ENCODE measurements at places on chromosomes 4 and X.

GRCh38 chrX:11756354-11757318 lies 1.4 kb upstream of the MSL3 start:
- DNase-seq, result no peak

- no peak for DNase-seq
Observed at GRCh38 chr4:110108960-110109359, 89.5 kb downstream of the ELOVL6 start.

GRCh38 chrX:103688946-103689345 lies 2.4 kb upstream of the MORF4L2 start:
- DNase-seq, result no peak

- DNase-seq, result no peak
Observed at GRCh38 chr4:75345423-75345822, 168.8 kb downstream of the RCHY1 start.

DNA sequence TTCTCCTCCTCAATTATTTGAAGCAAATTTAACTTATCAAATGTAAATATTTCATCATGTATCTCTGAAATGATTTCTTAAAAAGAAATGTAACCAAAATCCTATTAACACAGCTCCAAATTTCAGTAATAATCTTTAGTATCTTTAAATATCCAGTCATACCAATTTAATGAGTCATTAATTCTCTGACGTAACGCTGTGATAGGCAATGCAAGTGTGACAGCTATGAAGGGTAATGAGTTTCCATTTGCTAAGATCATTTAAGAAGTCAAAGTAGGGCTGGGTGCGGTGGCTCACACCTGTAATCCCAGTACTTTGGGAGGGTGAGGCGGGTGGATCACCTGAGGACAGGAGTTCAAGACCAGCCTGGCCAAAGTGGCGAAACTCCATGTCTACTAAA lies 15.6 kb downstream of the RPS3A start:
- no peak for DNase-seq

- no peak for DNase-seq
Observed at GRCh38 chr4:38387348-38387747, 276.7 kb upstream of the KLF3 start.

- no peak for DNase-seq
Observed at GRCh38 chrX:139388254-139388653, 142.3 kb upstream of the F9 start.

DNA sequence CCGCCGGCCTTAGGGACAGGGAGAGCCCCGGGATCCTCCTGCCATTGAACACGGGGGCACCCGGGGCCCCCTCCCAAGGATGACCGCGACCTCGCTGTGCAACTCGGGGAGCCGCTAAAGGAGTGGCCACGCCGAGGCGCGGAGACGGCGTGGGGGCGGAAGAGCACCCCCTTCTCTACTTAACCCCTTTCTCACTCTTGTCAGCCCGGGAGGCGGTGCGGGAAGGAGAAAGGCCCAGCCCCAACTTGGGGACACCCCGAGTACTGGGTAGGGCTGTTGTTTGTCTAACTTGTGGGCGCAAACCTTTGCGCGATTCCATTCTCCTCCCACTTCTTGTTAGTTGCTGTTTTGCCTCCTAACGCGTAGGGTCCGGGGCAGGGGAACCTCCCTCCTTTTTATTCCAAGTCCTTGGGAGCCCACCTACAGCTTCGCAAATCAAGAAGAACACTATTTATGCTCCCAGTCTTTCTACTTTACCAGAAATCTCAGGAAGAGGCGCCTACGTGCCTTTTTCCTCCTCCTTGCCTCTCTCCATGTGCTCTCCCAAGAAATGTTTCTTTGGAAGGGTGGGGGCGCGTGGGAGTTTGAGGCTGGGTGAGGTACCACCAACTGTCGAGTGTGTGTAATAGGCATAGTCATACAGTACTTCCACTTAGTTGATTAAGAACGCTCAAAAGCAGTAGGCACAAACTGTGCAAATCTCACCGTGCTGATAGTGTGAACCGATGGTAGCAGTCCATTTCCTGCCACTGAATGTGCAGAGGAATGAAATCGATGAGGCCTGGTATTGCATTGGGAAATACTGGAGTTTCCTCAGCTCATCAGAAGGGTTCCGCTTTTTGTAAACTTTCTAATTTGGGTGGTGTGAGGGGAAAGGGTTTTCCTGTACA lies 813 bp downstream of the DIAPH2 start:
- peak; percentile 44 for DNase-seq

GRCh38 chr4:76233529-76233928 lies 18.0 kb upstream of the FAM47E start:
- no peak for DNase-seq

- DNase-seq, result no peak
Observed at GRCh38 chr4:154838694-154839093, 57.6 kb downstream of the RBM46 start.

GRCh38 chrX:16606142-16606720 lies 43.7 kb upstream of the S100G start:
- no peak for DNase-seq

GRCh38 chr4:4873203-4873602 lies 13.7 kb downstream of the MSX1 start:
- DNase-seq, result no peak

GRCh38 chr4:110046588-110047049 lies 133.9 kb downstream of the EGF start:
- no peak for DNase-seq

- DNase-seq, result no peak
Observed at GRCh38 chrX:145990051-145990450, 172.4 kb downstream of the SLITRK2 start.

- DNase-seq, result no peak
Observed at GRCh38 chr4:186158021-186158813, 33.1 kb upstream of the CYP4V2 start.

DNA sequence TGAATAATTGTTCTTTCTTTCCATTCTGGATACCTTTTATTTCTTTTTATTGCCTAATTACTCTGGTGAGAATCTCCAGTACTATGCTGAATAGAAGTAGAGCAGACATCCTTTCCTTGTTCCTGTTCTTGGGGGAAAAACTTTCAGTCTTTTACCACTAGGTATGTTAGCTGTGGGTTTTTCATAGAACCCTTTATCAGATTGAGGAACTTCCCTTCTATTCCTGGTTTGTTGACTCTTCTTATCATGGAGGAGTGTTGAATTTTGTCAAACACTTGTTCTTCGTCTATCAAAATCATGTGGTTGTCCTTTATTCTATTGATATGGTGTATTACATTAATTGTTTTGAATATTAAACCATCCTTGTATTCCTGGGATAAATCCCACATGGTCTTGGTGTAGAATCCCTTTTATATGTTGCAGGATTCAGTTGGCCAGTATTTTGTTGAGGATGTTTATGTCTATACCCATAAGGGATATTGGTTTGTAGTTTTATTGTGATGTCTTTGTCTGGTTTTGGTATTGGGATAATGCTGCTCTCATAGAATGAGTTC lies 23.6 kb downstream of the SH3BP2 start:
- DNase-seq, result no peak

DNA sequence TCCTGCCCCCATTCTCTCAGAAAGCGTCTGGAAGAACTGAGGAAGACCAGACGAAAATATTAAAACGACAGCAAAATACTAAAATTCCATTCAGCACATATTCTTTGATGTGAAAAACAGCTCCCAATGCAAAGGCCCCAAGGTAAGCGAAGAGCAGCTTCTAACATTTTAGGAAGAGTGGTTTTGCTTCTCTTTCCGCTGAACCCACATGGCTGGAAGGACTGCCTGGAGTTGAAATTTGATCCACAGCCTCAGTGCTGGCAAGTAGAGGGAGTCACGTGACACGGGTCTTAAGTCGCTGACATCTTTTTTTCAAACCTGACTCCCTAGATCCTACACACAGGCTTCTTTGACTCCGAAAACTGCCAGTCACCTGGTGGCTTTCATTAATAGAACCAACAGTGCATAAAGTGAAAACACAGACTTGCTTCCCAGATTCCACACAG lies at the start of gene FAM13A:
TSS of gene FAM13A (minus strand) at position 233 of the 446 bp plus-strand sequence. CDS start at position 12, 221 bp downstream.
- DNase-seq, result no peak

GRCh38 chr4:150297861-150298474 lies 219.7 kb downstream of the DCLK2 start:
- DNase-seq, result no peak

DNA sequence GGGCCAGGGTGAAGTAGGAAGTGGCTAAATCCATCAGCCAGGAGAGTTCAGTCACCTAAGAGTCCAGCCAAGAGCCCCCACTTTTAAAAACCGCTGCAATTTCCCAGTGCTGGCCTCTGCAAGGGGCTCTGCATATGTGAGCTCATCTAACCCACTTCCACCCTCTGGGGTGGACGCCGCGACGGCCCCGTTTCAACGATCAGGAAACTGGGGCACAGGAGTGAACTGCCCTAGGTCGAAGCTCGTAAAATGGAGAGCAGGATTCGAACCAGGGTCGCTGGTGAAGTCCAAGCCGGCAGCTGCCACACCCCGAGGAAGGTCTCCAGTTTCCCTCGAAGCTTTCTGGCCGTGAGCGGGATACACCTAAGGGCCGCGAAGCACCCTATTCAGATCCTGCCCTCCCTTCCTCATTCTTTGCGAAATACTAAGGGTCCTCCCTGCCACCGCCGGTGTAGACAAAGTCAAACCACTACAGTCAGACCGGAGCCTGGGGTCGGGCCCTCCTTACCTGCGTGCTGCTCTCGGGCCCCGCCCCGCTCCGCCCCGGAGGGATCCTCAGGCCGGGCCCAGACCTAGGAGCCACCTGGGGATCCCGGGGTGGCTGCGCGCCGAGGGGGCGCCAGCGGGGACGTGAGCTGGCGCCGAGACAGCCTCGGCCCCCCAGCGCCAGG lies 446 bp downstream of the EVC2 start:
- DNase-seq, result no peak

DNA sequence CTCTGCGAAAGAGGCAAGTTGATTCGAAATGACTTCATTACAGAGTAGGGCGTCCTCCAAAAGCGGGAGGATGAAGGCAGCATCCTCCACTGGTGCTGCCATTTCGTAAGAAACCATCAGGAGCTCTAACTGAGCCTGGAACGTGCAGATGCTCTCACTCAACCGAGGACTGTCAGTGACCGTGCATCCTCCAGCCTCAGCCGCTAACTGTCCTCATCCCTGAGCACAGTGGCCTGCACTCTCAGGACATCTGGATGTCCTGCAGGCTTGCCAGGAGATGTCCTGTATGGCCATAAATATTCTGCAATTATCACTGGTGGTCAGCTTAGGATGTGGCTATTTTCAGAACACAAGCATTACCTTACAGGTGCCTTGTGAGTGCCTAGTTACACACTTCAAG lies 107.1 kb upstream of the ADRA2C start:
- DNase-seq, result no peak

- no peak for DNase-seq
Observed at GRCh38 chr4:106090826-106091225, 195.6 kb downstream of the NPNT start.

DNA sequence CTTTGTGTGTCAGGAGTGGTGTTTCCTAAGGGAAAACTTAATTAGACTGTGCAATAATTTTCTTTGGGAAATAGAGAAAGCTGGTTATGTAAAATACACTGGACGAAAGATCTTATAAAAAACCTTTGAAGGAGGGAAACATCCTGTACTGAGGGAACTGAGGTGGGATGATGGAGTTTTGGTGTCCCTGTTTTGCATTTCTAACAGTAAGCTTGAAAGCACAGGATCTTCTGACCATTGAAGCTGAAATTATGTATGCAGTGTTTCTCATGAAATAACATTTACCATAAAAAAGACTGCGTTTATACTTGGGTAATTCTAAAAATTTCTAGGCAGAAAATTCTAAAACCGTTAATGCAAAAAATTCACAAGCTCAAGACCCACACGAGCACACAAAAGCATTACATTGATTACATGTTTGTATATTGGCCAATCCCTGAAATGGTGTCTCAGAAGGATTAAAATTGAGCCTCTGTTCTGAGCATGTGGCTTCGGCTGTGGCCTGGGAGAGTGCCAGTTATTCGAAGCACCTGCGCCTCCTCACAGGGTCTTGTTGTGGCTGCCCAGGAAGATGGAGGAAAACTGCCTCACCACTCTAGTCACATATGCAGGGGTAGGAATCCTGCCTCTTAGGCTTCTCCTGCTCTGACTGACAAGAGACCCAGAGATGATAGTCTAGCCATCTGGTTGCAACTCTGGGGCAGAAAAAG lies 49.5 kb downstream of the JADE3 start:
- no peak for DNase-seq

- DNase-seq, result no peak
Observed at GRCh38 chr4:5471206-5471605, 237.2 kb downstream of the EVC2 start.

- no peak for DNase-seq
Observed at GRCh38 chr4:163107754-163108153, 58.9 kb downstream of the NAF1 start.

DNA sequence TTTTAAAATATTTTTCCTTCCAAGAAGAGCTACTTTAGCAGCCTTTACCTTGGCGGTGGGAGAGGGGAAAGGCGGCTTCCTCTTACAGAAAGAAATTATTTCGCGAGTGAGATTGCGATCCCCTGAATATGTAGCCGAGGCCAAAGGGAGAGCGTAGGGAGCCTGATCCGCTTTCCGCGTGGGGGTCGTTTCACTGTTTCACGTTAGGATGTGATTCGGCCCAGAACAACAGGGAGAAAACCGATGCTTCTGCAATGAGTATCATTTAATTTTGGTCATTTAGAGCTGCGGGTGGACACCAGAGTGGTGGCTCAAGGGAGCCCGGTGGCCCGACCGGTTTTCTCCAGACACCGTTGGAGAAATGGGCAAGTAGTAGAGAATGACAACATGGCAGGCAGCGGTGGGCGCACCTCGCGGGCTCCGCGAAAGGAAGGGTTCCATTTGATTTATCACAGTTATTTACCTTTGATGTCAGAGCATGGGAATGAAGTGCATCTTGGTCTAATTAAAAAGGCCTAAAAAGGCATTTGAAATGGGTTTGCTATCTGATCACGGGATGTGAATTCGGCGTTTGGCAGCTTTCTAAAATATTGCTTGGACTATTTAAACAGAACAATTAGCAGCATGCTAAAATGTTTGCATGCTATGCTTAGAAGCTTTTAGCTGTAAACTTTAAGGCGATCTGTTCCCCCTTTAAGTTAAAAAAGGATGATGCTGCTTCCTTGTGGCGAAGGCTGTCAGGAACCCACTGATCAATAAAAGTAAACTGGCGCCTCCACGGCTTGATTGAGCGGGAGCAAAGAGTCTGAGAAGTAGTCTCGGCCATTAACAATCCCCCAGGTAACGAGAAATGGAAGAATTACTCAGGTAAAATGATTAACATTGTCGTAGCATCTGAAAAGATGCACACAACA lies 2.0 kb upstream of the PCDH19 start:
- no peak for DNase-seq

GRCh38 chr4:7909463-7910262 lies 30.0 kb downstream of the AFAP1 start:
- no peak for DNase-seq

Measured in activated T-cell treated with anti-CD3 and anti-CD28 coated beads for 48 hours (primary cell).